ENCODE measurements at places on chromosomes 1 and 21. TPM values are rescaled to one million over a fixed set of nuclear protein-coding genes. Genes with fewer than 3 reads are reported as not detected.

HPDL gene
- not detected for total RNA-seq

OPRD1 gene
- total RNA-seq, result not detected

- H3K4me3 ChIP-seq, result no peak overlapping the region
- no peaks in the 10 kb centered on the region for H3K27me3 ChIP-seq
- no peaks in the 10 kb centered on the region for H3K36me3 ChIP-seq
- H3K4me1 ChIP-seq, result no peaks in the 10 kb centered on the region
- DNase-seq, result no peak
- H3K27ac ChIP-seq, result no peak overlapping the region
Observed at GRCh38 chr1:235019471-235019870, 109.2 kb downstream of the TOMM20 start.

DNA sequence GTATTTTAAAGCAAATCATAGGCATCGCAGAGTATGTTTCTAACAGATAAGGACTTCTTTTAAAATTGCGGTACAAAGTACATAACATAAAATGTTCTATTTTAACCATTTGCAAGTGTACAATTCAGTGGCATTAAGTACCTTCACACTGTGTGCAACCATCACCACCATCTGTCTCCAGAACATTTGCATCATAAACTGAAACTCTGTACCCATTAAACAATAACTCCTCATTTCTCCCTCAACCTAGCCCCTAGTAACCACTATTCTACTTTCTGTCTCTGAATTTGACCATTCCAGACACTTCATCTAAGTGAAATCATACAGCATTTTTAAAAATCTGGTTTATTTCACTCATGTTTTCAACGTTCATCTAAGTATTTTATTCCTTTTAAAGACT lies 16.6 kb upstream of the ATF3 start:
- DNase-seq, result no peak
- no peak overlapping the region for H3K4me3 ChIP-seq
- no peaks in the 10 kb centered on the region for H3K4me1 ChIP-seq
- H3K27ac ChIP-seq, result no peak overlapping the region
- H3K27me3 ChIP-seq, result no peaks in the 10 kb centered on the region

DNA sequence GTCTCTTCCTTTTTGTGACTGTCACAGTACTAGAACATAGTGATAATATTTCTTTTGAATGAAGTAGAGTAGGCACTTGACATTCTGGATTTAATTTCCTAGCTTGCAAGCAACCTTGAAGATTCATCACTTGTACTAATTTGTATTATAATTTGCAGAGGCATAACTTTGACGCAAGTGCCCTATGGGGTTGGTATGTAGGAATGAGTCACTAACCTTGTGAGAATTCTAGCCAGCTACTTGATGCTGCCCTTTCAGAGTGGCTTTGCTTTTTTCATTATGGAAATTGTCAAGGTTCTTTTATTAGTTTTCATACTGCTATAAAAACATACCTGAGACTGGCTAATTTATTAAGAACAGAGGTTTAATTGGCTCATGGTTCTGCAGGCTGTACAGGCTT lies 13.7 kb upstream of the DPH5 start:
- no peak for DNase-seq
- H3K4me3 ChIP-seq, result no peak overlapping the region
- no peaks in the 10 kb centered on the region for H3K36me3 ChIP-seq
- H3K27ac ChIP-seq, result no peak overlapping the region
- no peaks in the 10 kb centered on the region for H3K27me3 ChIP-seq

- no peaks in the 10 kb centered on the region for H3K27me3 ChIP-seq
- no peak overlapping the region for H3K27ac ChIP-seq
- no peak overlapping the region for H3K4me3 ChIP-seq
- H3K36me3 ChIP-seq, result no peaks in the 10 kb centered on the region
- no peak for DNase-seq
- H3K4me1 ChIP-seq, result no peaks in the 10 kb centered on the region
Observed at GRCh38 chr21:45355573-45355972, 49.4 kb upstream of the COL18A1 start.
